ENCODE measurements at places on chromosomes 7 and 10.

DNA sequence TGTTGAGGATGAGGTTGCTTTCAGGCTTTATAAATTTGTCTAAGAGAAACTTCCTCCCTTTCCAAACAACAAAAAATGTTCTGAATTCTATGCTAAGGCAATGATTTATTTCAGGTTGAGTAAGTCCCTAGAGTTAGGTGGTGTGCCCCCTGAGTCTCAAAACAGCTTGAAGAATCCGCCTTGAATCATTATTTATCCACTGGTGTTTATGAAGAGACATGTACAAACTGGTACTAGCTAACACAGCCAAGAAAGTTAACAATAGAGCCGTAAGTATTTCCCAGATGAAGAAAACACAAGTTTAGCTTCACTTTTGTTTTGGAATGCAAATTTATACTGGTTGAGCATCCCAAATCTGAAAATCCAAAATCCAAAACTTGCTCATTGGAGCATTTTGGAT lies 66.2 kb upstream of the SRPK2 start:
- DNase-seq = no peak

DNA sequence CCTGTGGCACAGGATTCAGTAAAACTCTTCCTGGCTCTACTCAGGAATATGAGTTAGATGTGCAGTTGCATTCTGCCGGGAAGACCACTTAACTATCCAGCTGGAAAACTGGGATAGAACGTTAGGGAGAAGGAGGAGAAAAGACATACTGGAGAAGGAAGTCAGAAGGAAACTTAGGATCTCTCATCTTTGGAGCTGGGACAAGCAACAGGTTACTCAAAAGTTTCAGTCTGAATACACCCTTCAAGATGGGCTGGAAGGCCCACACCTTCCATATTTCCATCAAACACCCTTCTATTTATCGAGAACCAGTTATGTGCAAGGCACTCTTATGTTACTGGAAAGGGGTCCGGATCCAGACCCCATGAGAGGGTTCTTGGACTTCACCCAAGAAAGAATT lies 440.4 kb upstream of the NRP1 start:
- no peak for DNase-seq

GRCh38 chr10:7861509-7862120 lies 43.3 kb downstream of the TAF3 start:
- DNase-seq = no peak

DNA sequence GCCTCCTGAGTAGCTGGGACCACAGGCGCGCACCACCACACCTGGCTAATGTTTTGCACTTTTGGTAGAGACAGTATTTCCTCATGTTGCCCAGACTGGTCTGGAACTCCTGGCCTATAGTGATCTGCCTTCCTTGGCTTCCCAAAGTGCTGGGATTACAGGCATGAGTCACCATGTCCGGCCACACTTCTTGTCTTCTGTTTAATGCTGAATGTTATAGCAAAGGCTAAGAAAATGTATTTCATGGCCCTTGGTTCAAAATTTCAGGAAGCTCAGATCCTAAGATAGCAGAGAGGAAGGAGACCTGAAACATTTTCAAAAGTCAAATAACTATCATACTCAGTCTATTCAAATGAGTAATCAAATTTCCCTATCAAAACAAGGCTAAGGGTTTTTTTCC lies 229.6 kb downstream of the BAMBI start:
- DNase-seq = no peak

DNA sequence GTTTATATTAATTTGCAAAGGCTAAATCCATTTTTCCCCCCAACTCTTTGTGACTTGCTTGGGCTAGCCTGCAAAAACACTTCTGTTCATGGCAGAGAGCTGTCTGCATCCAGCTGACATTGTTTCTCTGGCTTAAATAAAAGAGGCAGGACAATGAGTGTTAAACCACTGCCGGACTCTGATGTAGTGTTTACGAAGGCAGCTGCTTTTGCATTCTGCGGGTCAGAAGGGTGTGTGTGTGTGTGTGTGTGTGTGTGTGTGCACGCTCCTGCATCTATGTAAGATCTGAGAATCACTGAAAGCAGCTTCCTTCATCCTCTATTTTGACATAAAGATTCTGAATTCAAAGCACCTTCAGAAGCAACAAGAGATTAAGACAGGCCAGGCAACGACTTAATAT lies 28.3 kb downstream of the NRP1 start:
- DNase-seq = no peak

- peak; percentile 34 for DNase-seq
Observed at GRCh38 chr10:543131-543530, 146.3 kb downstream of the DIP2C start.

DNA sequence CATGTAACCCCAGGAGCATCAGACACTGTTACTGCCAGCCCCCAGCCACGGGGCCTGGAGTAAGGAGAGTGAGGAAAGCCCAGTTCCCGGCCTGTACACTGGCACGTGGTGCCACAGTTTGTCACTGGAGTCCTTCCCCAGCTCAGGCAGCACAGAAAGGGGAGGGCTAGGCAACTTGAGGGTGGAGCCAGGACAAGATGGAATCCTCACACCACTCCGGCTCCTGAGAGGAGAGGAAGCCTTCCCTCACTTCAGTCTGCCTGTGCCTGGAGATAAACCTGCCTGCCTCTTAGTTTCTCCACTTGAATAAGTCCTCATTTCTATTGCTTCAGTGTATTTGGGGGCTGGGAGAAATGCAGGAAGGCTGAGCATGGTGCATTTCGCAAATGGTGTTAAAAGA lies 176.0 kb downstream of the KIAA1217 start:
- no peak for DNase-seq

DNA sequence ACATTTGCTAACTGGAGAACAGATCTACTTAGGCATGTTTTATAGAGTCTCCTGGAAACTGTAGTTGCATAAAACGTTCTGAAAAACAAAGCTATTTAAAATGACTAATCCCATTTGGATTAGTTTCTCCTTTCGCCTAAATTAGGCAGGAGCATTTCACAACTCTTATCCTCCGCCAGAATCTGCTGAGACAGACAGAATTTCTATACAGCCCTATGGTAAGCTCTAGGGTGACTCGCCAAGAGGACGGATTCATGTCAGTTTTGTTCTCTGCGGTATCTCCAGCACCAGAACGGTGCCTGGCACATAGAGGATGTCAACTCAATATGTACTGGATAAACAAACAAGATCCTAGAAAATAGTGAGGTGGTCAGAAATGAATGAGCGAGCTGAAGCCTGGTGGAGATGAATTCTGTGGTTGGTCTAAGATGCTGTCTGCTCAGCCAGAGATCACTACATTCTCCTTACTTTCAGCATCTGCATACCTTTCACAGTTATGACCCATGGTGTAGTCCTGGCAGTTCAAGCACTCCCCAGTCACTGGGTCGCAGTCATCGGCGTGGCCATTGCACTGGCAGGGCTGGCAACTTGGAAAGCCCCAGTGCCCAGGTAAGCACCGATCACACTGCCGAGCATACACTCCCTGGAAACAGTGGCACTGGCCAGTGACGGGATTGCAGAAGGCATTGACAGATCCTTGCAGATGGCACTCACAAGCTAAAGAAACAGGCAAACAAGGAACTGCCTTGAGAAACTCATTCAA lies 44.0 kb downstream of the LAMB1 start:
- no peak for DNase-seq

DNA sequence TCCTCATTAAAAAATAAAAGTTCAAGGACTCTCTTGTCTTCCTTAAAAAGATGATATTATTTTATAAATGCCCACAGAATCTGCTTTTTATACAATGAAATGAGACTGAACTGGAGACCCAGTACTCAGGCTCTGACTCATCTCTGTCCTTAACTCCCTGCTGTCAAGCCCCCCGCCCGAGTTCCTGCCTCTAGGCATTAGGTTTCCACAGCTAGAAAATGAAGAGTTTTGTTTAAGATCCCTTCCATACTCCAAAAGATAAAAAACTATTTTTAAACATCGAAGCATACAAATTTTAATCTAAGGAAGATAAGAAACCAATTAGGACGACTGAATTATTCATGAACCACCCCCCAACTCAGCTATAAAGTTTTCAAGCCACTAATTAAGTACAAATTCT lies 97.7 kb upstream of the FEZF1 start:
- DNase-seq = no peak

DNA sequence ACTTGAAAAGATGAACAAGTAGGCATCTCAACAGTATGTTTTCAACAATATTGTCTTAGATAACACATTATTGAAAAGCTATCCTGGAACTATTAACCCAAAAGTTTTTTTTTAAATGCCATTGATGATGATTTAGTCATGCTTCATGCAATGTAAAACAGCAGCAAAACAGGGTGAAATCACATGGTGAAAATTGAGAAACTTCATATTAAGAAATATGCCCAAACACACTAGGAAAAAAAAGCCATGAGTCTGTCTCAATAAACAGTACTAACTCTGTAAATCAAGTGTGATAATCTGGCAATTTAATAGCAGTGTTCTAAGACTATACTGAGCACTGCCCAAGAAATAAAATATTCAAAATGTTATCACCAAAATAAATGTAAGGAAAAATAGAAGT lies 613.1 kb downstream of the KCNMA1 start:
- DNase-seq = no peak

GRCh38 chr10:117457071-117457810 lies 82.0 kb upstream of the PDZD8 start:
- no peak for DNase-seq

Data from NCI-H1694 (cell line).